Stimulated activated CD4-positive, alpha-beta T cell treated with anti-CD3 and anti-CD28 coated beads, Interleukin-1b, Interleukin-23, amount 100 ng/mL, for 24 hours (primary cell): ENCODE measurements at places on chromosomes 11 and 22.
A peak's percentile ranks its signal among the peaks of the same experiment; 100 is the strongest.

GRCh38 chr11:78234006-78234405 is 45.3 kb downstream of the USP35 start:
- no peak for DNase-seq

- no peak for DNase-seq
Observed at GRCh38 chr22:37870273-37870672, 21.1 kb downstream of the EIF3L start.

DNA sequence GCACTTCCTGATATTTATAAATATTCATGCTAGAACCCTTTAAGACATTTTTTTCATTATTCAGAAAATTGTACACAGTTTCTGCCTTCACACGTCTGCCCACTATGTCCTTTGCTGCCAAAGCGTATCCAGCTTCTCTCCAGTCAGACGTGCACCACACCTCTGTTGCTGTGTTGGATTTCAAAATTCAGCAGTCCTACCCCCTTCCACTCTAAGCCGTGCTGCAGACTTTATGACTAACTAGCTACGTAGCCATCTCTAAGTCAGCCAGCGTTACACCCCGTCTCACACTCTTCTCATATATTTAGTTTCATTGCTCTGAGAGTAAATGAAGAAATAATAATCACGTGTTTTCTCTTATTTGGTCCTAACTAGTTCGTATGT is 28.2 kb upstream of the OPCML start:
- DNase-seq = no peak

DNA sequence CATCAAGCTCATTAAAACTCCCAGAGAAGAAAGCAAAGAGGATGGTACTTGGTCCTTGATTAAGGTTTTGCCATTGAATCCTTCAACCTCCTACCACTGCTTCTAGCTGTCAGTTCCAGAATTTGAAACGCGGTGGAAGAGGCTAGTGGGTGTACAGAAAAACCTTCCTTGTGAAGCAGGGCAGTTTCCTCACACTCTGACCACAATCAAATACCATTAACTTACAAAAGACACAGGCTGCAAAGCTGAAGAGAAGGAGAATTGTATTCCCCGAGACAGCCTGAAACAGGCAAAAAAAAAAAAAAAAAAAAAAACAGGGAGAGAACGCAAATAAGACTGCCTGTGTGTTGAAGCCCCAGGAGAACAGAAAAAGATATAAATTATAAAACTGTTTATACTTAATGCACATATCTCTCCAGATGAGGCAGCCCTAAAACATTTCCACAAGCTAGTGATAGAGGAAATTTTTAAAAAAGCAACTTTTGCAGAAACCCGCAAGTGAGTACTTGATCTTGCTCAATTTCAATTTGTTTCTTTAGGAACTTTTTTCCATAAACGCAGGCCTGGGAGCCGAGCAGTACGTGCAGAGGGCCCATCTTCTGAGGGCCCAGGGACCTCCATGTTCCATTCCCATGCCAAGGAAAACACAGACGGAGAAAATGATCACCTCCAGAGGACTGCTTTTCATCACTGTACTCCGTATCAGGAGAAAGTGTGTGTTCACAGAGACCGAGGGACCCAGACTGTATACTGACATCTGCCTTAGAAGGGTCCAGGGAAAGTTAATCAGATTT is 218.7 kb upstream of the BLID start:
- DNase-seq = no peak

GRCh38 chr11:71502026-71502425 is 25.0 kb upstream of the KRTAP5-7 start:
- DNase-seq = no peak

- no peak for DNase-seq
Observed at GRCh38 chr11:114232400-114233059, 63.7 kb upstream of the NNMT start.

DNA sequence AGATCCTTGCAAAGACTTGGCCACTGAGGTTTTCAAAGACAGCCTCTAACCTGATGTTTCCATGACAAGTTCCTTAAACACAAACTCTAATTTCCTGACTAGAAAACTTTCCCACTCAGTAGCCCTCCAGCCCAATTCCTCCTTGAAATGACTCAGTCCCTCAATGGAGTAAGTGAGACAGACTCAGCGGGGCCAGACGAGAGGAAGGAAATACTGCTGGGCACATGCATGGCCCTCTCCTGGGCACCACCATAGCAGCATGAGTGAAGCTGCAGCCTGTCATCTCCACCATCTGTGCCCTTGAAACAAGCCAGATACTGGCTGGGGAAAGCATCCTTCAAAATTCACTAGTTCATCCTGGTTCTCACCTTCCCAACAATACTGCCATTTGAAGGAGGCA is 76.2 kb upstream of the GDPD4 start:
- no peak for DNase-seq

- DNase-seq = no peak
Observed at GRCh38 chr11:34216706-34217105, 111.3 kb downstream of the NAT10 start.

DNA sequence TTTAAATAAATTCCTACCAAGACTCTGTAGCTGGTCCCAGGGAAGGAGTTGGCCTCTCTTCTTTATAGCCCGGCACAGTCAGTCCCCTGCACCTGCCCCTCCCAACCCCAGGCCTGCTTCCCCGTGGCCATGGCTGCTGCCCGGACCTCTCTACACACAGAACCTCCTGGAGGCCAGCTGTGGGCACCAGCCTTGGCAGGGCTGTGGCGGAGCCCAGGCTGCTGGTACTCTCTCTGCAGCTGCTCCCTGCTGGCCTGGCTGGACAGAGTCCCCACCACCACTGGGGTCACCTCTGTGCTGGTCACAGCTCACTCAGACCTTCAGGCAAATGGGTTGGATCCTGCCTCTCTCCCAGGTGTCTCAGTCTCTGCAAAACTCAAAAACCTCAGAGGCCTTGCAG is 69.3 kb downstream of the LRP5 start:
- DNase-seq = no peak

- no peak for DNase-seq
Observed at GRCh38 chr22:30036656-30037055, 43.6 kb upstream of the HORMAD2 start.

DNA sequence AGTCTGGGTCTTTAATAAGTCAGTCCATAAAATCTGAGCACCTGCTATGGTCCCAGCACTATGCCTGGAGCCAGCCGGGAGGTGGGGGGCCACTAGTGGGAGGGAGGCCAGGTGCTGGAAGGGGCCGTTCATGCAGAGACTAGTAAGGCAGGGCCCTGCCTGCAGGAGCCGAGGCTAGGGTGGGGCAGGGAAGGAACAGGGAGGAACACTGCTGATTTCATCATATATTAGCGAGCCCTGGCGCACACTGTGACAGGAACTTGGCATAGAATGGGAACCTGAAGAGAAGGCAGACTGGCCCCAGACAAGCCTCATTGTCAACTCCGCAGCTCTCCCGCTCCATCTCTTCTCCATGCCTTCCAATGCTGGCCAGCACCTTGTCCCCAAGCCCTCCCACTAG is 7.1 kb downstream of the VSIG10L2 start:
- no peak for DNase-seq

- DNase-seq = no peak
Observed at GRCh38 chr11:69466039-69466438, 15.4 kb upstream of the LINC01488 start.

DNA sequence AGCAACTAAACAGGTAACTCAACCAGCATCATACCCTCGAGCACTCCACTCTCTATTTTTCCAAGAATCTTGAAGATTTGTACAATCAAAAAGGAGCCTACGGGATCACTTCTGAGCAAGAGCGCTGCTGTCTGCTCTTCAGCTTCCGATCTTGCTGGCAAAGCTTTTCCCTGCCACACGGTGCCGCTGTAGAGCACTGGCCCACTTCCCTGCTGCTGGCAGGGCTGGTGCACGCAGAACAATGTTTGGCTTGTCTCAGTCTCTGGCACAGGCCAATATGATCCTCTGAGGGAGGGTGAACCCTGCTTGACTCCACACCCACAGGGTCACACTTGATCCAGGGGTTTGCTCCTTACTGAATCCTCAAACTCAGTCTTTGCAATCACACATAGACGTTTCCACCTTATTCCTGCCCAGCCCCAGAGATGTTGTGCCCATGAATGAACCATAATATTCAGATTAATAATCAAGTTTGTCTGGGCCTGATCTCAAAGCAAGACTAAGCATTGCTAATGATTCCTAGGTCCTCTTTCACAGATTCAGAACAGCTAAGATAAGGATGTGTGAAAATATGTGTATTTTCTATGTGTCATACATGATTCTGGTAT is 536.6 kb downstream of the SOX6 start:
- DNase-seq = peak; percentile 4

DNA sequence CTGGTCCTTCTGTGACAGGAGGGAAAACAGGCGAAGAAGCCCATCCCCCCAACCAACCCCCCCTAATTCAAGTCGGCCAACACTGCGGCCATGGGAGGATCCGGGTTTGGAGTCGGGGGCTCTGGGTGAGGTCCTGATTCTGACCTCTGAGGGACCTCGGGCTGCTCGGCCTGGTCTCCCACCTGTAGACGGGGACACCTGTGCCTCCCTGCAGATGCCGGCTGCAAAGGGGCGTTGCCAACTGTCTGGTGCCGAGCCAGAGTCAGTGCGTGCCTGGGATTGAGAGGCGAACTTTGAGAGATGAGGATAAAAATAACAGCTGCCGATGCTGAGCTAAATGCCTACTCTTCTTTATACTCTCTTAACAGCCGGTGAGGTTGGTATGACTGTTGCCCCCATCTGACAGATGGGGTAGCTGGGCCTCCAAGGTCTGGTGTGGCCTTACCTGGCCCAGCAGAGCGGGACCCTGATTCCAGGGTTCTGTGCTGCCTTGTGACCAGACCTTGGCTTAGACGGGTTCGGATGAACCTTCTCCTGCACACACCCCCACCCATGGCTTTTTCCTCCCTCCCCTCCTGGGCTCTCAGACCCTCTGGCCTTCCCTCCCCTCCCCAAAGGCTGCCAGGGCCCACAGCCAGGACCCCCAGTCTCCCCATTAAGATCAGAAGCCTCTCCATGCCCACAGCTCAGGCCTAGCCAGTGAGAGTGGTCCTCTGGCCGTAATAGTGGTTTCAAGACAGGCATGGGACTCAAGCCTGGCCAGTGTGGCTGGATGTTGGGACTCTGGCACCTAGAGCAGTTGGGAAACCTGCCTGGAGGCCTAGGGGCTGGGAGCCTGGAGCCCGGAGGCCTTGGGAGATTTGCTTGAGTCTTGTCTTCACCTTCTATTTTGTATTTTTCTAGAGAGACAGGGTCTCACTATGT is 41.7 kb downstream of the KCNJ4 start:
- no peak for DNase-seq

DNA sequence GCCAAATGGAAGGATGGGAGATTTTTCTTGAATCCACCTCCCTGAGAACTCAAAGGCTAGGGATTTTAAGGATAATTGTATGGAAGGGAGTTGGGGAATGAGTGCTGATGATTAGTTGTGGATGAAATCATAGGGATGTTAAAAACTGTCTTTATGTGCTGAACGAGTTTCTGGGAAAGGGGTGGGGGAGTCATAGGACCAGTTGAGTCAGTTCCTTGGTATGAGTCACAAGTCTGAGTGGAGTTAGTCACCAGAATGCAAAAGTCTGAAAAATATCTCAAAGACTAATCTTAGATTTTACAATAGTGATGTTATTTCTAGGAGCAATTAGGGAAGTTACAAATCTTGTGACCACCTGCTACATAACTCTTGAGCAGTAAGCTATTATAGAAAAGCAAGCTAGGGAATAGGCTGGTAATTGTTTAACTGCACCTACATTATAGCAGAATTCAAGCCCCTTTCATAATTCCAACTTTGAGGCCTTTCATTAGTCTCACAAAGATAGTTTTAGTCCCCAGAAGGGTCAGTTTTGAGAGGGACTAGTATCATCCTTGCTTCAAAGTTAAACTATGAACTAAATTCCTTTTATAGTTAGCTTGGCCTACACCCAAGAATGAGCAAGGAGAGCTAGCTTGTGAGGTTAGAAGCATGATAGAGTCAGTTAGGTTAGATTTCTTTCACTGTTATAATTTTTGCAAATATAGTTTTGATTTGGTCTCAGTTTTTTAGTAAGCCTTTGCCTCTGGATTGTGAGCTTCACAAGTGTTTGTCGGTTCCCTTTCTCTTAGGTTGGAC is 668.0 kb downstream of the ETS1 start:
- DNase-seq = no peak

GRCh38 chr11:41281131-41281742 is 178.2 kb downstream of the LRRC4C start:
- no peak for DNase-seq

DNA sequence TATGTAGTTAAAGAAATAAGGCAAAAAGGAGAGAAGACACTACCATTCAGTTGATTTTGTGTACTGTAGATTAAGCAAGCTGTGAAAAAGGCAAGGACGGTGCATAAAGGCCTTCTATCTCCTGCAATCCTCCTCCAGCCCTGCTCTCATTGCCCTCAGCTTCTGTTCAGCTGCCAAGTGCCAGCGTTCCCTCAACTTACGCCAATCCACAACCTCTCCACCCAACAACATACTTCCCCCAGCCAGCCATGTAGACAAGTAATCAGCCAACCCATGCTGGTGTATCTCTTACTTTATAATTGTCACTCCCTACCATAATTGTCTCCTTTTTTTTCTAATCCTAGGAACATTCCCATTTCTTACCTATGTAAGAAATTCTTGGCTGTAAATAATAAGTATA is 30.1 kb upstream of the ANO5 start:
- no peak for DNase-seq

GRCh38 chr11:119120639-119121007 is 757 bp upstream of the HINFP start:
- no peak for DNase-seq

DNA sequence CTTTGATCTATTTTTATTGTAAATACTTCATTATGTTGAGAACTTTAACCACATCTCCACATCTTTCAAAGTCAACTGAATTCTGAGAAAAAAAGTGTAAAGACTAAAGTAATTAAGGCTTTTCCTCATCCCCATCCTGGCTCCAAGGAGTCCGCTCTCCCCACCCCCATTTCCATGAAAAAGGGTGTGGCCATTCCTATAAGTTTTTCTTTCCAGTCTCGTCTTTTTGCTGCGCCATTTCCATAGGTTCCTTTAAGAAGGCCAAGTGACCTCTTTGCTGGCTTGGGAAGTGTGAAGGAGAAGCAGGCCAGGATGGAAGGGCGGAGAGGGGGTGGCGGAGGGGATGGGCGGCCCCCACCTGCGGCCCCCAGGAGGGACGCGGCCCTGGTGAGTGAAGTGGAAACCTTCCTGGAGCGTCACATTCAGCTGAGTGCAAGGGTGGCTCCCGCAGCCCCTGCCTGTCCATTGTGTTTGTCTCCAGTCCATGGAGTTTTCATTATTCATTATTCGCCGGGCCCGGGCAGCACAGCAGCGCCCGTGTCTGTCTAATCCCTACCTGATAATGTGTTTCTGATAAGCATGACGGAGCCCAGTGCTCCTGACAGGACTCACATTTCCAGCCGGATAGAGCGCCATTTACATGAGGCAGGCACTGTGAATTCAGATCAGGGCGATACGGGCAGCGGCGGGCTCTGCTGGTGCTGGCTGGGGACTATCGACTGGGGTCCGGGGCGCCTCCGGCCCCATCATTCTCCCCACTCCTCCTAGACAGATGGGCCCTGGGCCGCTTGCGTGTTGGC is 739.8 kb downstream of the OPCML start:
- DNase-seq = no peak
